ENCODE measurements at places on chromosomes 13 and 19. TPM values are rescaled to one million over a fixed set of nuclear protein-coding genes. Genes with fewer than 3 reads are reported as not detected.

DNA sequence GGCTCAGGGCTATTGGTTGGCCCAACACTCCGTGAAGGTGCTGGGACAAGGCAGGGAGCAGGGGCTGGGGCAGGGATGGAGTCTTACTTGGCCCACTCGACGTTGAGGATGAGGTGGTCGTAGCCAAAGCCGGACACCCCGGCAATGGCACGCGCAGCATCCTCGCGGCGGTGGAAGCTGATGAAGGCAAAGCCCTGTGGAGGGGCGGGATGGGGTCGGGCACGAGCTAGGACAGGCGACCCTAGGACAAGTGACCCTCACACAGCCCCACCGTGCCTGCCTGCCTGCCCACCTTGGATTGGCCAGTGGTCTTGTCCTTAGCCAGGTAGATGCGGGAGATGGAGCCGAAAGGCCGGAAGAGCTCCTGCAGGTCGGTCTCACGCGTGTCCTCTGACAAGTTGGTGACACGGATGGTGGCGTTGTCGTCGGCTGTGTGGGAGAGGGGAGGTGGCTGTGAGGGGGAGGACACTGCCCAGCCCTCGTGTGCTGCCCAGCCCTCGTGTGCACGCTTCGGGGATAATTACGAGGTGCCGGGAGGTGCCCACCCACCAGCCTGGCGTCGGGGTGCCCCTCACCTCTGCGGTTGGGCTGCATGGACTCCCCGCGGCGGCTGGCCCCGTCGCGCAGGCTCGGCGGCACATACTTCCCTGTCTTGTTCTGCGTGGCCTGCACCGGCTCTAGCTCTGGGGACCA, 4.0 kb downstream of the P2RY11 start:
- no peak for DNase-seq
- H3K27ac ChIP-seq = no peak overlapping the region
- H3K4me3 ChIP-seq = no peak overlapping the region
- no peaks in the 10 kb centered on the region for H3K27me3 ChIP-seq

GRCh38 chr13:82356667-82357410, 1525.4 kb downstream of the SLITRK1 start:
- no peaks in the 10 kb centered on the region for H3K36me3 ChIP-seq
- DNase-seq = no peak
- no peak overlapping the region for H3K27ac ChIP-seq
- H3K4me1 ChIP-seq = no peaks in the 10 kb centered on the region

GRCh38 chr13:41751734-41752445, 209.0 kb downstream of the VWA8 start:
- peak overlapping the region; percentile 68 for H3K27ac ChIP-seq
- H3K4me1 ChIP-seq = peaks cover 2% of the 10 kb centered on the region
- no peak overlapping the region for H3K4me3 ChIP-seq
- no peaks in the 10 kb centered on the region for H3K27me3 ChIP-seq
- no peak for DNase-seq

DNA sequence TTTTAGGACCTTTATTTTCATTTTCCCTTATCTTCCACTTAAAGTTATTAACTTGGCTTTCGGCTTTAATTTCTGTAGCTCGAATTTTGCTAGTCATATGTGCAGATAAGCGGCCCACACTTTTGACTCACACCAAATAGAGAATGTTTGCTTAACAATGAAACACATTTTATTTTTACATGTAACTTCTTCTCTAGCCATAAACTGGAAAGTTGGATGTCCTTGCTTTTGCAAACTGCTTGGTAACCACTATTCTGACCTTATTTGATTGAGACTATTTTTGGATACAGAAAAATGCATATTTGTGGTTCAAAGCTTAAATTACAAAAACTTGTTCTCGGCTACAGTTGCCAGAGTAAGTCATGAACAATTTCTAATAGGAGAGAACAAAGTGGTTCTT, 600.0 kb downstream of the KCTD12 start:
- no peak for DNase-seq
- no peak overlapping the region for H3K27ac ChIP-seq
- H3K36me3 ChIP-seq = no peaks in the 10 kb centered on the region
- no peaks in the 10 kb centered on the region for H3K27me3 ChIP-seq

DNA sequence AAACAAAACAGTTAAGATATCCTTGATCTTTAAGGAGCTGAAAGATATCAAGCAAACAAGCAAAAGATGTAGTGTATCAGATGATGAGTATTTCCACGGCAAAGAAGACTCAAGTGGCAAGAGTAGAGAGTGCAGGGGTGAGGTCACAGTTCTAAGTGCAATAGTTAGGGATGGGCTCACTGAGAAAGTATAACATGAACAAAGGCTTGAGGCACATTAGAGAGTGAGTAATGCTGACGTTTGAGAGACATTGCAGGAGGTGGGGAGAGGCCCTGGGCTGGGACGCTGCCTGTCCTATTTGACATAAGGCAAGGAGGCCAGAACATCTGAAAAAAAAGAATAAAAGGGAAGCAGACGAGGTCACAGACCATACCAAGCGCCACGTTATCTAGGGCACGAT, 1.4 kb downstream of the DUXA start:
- no peaks in the 10 kb centered on the region for H3K36me3 ChIP-seq
- H3K4me1 ChIP-seq = peaks cover 4% of the 10 kb centered on the region
- no peak for DNase-seq
- no peak overlapping the region for H3K27ac ChIP-seq
- H3K27me3 ChIP-seq = no peaks in the 10 kb centered on the region
- no peak overlapping the region for H3K4me3 ChIP-seq

DNA sequence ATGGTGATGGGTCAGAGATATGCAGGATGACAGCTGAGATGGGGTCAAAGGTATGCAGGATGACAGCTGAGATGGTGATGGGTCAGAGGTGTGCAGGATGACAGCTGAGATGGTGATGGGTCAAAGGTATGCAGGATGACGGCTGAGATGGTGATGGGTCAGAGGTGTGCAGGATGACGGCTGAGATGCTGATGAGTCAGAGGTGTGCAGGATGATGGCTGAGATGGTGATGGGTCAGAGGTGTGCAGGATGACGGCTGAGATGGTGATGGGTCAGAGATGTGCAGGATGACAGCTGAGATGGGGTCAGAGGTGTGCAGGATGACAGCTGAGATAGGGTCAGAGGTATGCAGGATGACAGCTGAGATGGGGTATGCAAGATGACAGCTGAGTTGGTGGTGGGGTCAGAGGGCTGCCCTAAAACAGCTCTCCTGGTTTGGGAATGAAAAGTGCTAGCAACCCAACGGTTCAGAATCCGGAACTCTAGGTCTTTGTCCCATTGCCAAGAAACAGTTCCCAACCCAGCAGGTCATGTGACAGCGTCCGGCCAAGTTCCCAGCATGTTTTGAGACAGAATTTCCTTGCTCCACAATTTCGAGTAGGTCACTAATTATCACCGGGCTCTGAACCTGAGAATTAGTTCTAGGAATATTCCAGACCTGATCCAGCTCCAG, 3.2 kb downstream of the SELENOW start:
- no peaks in the 10 kb centered on the region for H3K27me3 ChIP-seq
- peak overlapping the region; percentile 78 for H3K4me3 ChIP-seq
- DNase-seq = peak; percentile 69
- peaks cover 51% of the 10 kb centered on the region for H3K36me3 ChIP-seq

DNA sequence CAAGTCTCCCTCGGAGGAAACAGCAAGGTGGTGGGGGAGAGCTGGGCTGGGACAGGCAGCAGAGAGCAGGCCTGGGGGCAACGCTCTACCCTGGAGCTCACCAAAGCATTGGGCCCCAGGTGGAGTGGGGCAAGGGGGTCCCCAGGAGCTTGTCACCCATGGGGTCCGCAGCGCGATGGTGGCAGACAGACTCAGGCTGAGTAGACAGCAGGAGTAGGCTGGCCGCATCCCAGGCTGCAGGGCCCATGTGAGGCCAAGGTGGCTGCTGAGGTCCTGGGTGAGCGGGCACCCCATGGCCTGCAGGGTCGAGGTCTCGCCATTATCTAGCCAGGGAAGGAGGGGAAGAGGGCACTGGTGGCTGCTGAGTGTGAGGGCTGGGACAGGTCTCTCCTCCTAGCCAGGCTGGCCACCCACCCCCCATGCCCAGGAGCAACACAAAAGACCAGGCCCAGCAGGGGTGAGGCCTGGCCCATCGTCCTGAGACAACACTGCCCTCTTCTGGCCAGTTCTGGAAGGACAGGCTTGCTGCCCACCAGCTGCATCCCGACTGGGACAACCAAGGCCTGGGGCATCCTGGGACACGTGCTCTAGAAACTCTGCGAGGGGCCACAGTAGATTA, 33.1 kb downstream of the CEBPG start:
- H3K4me3 ChIP-seq = no peak overlapping the region
- H3K36me3 ChIP-seq = no peaks in the 10 kb centered on the region
- no peaks in the 10 kb centered on the region for H3K27me3 ChIP-seq
- peak; percentile 60 for DNase-seq
- H3K27ac ChIP-seq = no peak overlapping the region
- H3K4me1 ChIP-seq = no peaks in the 10 kb centered on the region

- H3K4me3 ChIP-seq = no peak overlapping the region
- peaks cover 26% of the 10 kb centered on the region for H3K36me3 ChIP-seq
- DNase-seq = no peak
Measured at GRCh38 chr19:16206046-16206605, 8.4 kb downstream of the AP1M1 start.

GRCh38 chr13:114078461-114079451, 53.7 kb downstream of the RASA3 start:
- H3K4me1 ChIP-seq = peaks cover 2% of the 10 kb centered on the region
- H3K27me3 ChIP-seq = no peaks in the 10 kb centered on the region
- H3K36me3 ChIP-seq = no peaks in the 10 kb centered on the region
- no peak for DNase-seq

DNA sequence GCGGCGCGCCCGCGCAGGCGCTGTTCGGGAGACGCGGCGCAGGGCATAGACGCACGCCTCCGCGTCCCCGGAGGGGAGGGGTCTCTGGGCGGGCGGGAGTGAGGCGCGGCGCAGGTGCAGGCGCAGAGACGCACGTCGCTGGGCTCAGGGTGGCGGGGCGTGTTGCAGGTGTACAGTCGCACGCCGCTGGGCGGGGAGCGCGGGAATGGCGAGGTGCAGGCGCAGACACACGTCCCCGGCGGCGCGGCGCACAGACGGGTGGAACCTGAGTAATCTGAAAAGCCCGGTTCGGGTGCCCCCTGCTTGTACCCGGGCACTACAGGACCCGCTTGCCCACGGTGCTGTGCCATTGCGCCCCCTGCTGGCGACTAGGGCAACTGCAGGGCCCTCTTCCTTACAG, 44.7 kb downstream of the PLPP2 start:
- no peak overlapping the region for H3K4me3 ChIP-seq
- DNase-seq = no peak
- H3K4me1 ChIP-seq = no peaks in the 10 kb centered on the region
- H3K27me3 ChIP-seq = no peaks in the 10 kb centered on the region

GRCh38 chr19:40549007-40549708, 27.5 kb upstream of the SHKBP1 start:
- no peak overlapping the region for H3K27ac ChIP-seq
- H3K36me3 ChIP-seq = no peaks in the 10 kb centered on the region
- H3K4me3 ChIP-seq = no peak overlapping the region
- peaks cover 57% of the 10 kb centered on the region for H3K27me3 ChIP-seq
- no peaks in the 10 kb centered on the region for H3K4me1 ChIP-seq

DNA sequence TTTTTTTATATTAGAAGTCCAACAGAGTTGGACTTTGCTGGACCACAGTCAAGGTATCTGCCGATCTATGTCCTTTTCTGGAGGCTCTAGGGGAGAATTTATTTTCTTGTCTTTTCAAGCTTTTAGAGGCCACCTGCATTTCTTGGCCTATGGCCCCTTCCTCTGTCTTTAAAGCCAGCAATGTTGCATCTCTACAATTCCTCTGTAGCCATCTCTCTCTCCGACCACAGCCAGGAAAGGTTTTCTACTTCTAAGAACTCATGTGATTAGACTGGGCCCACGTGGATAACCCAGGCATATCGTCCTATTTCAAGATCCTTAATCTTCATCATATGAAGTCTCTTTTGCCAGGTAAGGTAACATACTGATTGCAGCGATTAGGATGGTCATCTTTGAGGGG, 43.5 kb upstream of the RGCC start:
- no peak overlapping the region for H3K27ac ChIP-seq
- no peak for DNase-seq
- H3K27me3 ChIP-seq = no peaks in the 10 kb centered on the region
- no peak overlapping the region for H3K4me3 ChIP-seq

DNA sequence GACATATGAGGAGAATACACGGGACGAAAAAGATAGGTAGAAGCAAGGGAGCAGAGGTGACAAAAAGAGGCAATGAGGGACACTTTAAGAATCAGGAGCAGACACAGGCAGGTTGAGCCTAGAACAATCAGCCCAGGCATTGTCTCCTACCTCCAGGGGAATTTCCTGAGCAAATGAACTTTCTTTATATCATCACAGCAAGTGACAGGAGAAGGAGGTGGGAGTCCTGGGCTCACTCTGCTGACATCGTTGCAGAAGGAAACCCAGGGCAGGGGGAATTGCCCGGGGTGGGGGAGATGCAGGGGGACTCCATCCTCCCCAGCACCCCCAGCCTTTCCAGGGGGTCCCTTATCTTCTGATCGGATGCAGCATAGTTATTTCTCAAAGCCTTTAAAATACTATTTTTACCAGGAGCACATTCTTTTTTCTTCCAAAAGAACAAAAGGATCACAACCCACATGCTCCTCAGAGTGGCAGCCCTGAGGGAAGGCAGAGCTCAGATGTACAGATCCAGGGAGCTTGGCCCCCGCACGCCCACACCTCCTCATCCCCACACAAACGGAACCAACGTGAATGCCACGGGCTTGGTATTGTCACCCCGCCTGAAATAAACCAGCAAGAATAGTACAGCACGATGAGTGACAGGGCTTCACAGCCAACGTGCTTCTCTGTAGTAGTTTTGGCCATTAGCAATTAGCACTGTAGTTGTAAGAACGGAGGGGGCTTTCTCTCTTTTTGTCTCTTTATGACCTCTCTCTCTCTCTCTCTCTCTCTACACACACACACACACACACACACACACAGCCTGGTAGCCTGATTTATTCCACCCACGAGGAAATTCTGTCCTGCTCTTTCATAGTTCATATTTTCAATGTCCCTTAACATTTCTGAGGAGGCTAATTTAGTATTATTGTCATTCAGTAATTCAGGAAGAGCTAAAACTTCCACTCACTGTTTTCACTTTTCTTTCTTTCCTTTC, 169.5 kb upstream of the UBL3 start:
- DNase-seq = no peak
- no peak overlapping the region for H3K27ac ChIP-seq
- no peak overlapping the region for H3K4me3 ChIP-seq
- H3K27me3 ChIP-seq = no peaks in the 10 kb centered on the region

- no peak overlapping the region for H3K4me3 ChIP-seq
- no peak overlapping the region for H3K27ac ChIP-seq
- peaks cover 7% of the 10 kb centered on the region for H3K4me1 ChIP-seq
- no peaks in the 10 kb centered on the region for H3K36me3 ChIP-seq
Measured at GRCh38 chr13:23586336-23586735, 16.1 kb downstream of the TNFRSF19 start.

GRCh38 chr13:112892426-112893206, 76.4 kb upstream of the MCF2L start:
- no peak overlapping the region for H3K27ac ChIP-seq
- peaks cover 8% of the 10 kb centered on the region for H3K27me3 ChIP-seq
- DNase-seq = no peak
- no peak overlapping the region for H3K4me3 ChIP-seq
- H3K36me3 ChIP-seq = no peaks in the 10 kb centered on the region
- H3K4me1 ChIP-seq = peaks cover 32% of the 10 kb centered on the region

SIGLEC12 gene
- not detected for total RNA-seq

NOVA2 gene
- 4.4 TPM for total RNA-seq

ZNF358 gene
- 73.8 TPM for total RNA-seq

MYO1F gene
- total RNA-seq = 2.7 TPM

EFNA2 gene
- not detected for total RNA-seq

SIGLEC5 gene
- total RNA-seq = not detected

LPAR6 gene
- total RNA-seq = 20.4 TPM

TUBA3C gene
- not detected for total RNA-seq

ALDH16A1 gene
- 10.6 TPM for total RNA-seq

LHB gene
- not detected for total RNA-seq

ABHD8 gene
- total RNA-seq = 9.0 TPM
